GM04504 (cell line): ENCODE measurements at places on chromosomes 4 and X.

- DNase-seq = no peak
Observed at GRCh38 chrX:33204889-33205288, 6.5 kb downstream of the DMD start.

DNA sequence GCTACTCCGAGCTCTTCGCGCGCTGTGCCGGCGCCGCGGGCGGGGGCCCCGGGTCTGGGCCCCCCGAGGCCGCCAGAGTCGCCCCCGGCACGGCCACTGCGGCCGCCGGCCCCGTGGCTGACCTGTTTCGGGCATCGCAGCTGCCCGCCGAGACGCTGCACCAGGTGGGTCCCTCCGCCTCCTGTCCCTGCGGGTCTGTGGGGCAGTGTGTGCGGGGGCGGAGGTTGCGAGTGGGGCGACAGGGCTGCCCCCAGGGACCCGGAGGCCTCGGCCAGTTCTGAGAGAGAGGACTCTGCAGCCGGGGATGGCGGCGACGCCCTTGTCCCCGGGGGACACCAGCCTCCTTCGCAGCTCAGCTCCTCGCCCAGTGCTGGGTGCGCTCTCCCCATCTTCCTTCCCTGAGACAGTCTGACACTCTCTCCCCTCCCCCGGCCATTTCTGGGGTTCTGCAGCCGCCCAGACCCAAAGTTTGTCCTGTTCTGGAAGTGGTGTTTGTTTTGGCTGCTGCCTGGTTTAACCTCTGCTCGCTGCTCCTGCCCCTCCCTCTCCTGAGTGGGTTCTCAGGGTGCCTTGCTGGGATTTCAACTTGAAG lies 609 bp downstream of the REPS2 start:
- no peak for DNase-seq

GRCh38 chr4:6826781-6827508 lies 44.4 kb downstream of the KIAA0232 start:
- DNase-seq = no peak

GRCh38 chr4:52612341-52612740 lies 46.8 kb downstream of the USP46 start:
- no peak for DNase-seq

GRCh38 chrX:104112326-104112951 lies at the start of gene ZCCHC18:
TSS of gene ZCCHC18 (plus strand) at chrX:104112523. CDS start at chrX:104114112, 1,589 bp downstream.
- no peak for DNase-seq

- DNase-seq = no peak
Observed at GRCh38 chr4:30930276-30930675, 210.1 kb downstream of the PCDH7 start.

- DNase-seq = no peak
Observed at GRCh38 chrX:70129816-70130215, 3.4 kb upstream of the IGBP1 start.

GRCh38 chrX:43716696-43717095 lies 60.6 kb downstream of the MAOA start:
- no peak for DNase-seq

GRCh38 chr4:62133101-62133897 lies 933.2 kb downstream of the ADGRL3 start:
- DNase-seq = no peak

GRCh38 chr4:14888790-14889572 lies 113.3 kb upstream of the CPEB2 start:
- DNase-seq = no peak

- DNase-seq = no peak
Observed at GRCh38 chrX:84363663-84364062, 138.6 kb downstream of the HDX start.

DNA sequence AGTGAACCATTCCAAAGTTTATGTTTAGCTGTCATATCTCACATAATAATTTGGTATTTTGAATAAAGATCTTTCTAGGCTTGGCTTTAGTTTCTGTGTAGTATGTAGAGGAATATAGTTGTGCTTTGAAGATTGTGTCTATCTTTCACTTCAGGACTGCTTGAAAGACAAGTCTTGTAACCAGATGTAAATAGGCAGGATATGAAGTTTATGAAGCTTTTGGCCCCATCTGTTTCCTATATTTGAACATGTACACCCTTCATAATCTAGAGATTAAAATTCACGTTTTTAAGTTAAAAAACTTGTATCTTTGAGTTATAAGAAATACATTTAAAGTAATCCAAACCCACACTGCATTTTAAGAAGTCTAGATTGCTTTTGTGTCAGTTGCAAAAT lies 11.7 kb upstream of the FREM3 start:
- DNase-seq = no peak

GRCh38 chrX:137684591-137684990 lies 118.7 kb downstream of the ZIC3 start:
- DNase-seq = no peak

DNA sequence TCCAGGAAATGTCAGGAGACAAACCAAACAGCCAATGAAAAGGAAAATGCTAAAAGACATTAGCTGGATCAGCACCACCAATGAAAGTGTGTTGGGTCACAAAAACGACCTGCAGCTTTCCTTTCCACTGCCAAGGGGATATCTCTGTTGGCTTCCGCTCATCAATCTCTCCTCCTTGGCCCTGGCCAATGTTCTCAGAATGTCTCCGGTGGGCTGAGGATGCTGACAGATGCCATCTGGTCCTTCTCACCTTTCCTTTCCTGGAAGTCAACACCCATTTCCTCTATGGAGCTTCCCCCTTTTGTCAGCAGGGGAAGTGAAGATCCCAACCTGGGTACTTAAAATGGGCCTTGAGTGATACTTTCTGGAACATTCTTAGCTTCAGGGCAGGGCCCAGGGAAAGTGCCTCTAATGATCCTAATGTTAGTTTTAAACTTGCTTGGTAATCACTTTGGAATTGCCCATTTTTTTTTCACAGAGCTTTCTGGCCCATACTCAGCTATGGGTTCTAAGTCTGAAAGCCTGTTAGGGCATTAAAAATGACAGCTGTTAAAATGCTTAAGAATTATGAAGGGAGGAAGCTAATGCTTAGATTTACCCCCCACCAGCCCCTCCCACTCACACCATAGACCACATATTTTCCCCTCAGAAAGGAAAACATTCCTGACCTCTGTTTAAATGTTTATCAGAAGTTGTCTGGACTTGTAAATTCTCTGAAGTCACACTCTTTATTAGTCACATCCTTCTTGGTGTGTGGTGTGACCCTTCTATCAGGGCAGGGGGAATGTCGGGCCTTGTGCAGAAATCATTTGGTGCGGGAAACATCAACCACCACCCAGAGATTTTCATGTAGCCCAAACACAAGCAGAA lies 29.2 kb downstream of the IGFBP7 start:
- peak; percentile 85 for DNase-seq

DNA sequence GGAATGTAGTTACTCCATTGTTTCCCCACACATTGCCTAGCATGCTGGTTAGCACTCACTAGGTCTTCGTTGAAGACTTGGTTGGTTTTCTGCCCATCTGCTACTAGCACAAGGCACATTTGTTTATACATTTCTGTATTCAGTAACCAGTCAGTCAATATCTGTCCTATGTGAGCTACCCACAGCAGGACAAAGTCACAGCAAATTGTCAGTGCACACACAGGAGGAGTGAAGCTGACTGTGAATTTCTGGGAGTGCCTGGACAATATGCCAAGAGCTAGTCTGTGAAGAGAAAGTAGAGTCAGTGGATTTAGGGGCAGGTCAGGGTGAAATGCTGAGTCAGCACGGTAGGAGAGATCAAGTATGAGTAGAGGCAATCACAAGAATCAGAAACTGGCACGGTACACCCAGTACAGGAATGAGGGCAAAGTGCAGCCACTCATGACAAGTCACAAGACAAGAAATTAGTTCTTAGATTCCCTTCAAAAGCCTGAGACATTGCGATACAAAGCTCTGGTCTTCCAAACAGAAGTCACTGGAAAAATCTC lies 1049.8 kb upstream of the POU3F4 start:
- DNase-seq = no peak

GRCh38 chr4:176563591-176563990 lies 229.1 kb downstream of the VEGFC start:
- no peak for DNase-seq

DNA sequence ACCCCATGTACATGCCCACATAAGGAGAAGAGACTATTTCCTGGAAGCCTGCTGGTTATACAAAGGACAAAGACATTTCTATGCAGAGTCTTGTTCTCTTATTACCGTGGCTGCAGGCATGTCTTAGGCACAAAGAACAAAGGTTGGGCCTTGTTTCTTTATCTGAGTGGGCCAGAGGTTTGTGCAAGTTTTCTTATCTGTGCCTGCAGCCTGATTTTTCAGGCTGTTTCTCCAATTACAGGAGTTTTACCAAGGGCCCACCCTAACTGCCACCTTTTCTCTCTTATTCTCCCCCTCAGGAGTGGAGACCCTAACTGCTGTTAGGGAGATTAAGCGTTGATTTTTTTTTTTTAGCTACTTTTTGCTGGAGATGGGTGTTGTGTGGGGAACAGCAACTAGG lies 3.5 kb downstream of the TENT5D start:
- DNase-seq = no peak

DNA sequence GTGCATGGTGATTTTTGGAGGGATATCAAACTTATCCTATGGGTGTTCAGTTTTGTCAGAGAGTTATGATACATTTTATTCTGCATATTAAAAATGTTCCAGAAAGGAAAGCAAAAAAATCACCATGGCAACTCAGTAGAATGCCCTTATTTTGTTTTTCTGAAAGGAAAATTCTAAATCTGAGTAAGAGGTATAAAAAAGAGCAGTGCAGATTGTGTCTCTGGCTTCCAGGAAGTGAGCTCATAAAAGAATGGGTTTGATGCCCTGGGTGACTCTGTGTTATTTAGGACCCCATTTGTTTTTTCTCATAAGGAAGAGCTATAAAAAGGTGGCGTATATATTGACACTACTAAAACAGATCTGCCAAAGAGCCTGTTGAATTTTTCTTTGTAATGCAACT lies 128.8 kb downstream of the UCHL1 start:
- no peak for DNase-seq

DNA sequence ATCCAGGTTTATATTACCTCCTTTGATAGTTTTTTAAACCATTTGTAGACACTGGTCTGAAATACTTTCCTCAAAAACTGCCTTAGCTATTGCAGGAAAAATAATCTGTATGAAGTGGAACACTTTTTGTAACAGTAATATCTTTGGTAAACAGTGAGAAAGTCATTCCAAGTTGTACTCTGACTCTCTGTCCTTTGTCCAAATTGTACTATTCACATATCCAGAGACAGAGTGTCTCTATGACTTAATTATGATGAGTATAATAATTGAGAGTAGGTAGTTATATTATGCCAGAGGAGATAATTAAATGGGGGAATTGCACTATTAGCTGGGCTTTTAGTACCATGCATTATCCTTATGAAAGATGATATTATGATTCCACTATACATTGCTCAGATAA lies 112.6 kb upstream of the LCORL start:
- DNase-seq = no peak

- no peak for DNase-seq
Observed at GRCh38 chr4:24557026-24558025, 27.0 kb downstream of the DHX15 start.

- DNase-seq = peak; percentile 31
Observed at GRCh38 chrX:34903316-34903715, 39.3 kb upstream of the FAM47B start.

DNA sequence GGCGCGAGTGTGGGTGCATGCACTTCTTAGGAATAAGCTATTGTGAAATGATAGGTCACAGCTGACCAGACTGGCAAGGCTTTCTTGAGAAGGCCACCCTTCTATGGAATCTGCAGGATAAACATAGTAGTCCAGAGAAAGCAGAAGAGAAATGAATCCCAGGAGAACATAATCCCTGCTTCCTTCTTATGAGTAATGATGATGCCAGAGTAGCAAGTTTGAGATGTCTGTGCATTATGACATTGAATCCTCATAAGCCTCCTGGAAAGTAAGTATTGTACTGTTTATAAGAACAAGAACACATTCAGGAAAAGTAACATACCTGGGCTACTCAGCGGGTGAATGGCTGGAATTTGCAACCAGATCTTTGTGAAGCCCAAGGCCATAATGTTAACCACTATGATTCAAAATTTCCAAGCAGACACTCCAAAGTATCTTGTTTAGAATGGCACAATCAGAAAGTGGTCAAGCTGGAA lies 272.1 kb upstream of the HS3ST1 start:
- DNase-seq = no peak

GRCh38 chrX:39817754-39818470 lies 279.8 kb downstream of the BCOR start:
- no peak for DNase-seq

- no peak for DNase-seq
Observed at GRCh38 chr4:153467897-153468262, 1.7 kb downstream of the TMEM131L start.

- DNase-seq = no peak
Observed at GRCh38 chrX:153590961-153591956, 7.7 kb downstream of the CCNQ start.

- peak; percentile 38 for DNase-seq
Observed at GRCh38 chrX:55007656-55008055, 7.5 kb downstream of the APEX2 start.

DNA sequence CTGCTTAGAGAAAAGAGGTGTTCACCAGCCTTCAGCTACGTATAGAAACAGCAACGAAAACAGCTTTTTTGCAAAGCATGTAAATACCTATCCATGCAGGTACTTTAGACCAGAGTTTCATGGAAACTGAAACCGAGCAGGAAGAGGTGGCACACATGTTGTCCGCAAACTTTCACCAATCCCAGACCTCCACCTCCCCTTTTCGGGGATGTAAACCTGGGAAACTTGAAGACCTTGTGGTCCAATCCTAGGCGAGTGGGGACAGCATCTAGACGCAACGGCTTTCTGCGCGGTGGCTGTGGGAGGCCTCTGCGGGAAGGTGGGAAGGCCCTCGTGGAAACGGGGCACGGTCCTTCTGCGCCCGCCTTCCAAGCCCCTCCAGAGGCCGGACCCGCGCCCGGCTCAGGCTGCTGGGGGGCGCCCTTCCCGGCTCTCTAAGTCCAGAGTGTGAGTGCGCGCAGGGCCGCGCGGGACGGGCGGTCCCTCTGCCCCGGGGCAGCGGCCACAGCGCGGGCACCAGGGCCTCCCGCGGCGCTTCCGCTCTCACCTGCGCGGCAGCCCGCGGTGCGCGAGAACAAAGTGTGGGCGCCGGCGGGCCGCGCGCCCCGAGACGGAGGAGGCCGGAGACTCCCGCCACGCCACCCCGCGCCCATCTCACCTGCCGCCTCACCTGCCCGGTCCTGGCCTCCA lies 830 bp upstream of the SHROOM2 start:
- no peak for DNase-seq

DNA sequence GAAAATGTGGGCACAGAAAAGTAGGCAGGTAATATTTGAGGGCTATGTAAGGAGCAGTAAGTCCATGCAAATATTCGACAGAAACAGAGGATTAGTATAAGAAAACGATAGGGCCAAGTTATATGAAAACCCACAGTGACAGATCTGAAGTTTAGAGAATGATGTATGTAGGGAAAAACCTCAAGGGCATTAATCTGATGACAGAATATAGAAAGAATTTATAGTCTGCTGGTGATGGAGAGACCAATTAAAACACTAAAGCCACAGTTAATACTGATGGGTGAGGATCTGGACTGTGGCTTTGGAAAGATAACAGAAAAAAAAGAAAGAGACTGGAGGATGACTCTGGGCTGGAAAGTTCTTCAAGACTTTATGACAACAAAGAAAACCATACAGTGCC lies 169.7 kb downstream of the PALLD start:
- no peak for DNase-seq
